ENCODE measurements at places on chromosomes 4 and X.
A peak's percentile ranks its signal among the peaks of the same experiment; 100 is the strongest.

- no peak for DNase-seq
These were observed 66.8 kb downstream of the TSC22D3 start for GRCh38 chrX:107708762-107709161.

DNA sequence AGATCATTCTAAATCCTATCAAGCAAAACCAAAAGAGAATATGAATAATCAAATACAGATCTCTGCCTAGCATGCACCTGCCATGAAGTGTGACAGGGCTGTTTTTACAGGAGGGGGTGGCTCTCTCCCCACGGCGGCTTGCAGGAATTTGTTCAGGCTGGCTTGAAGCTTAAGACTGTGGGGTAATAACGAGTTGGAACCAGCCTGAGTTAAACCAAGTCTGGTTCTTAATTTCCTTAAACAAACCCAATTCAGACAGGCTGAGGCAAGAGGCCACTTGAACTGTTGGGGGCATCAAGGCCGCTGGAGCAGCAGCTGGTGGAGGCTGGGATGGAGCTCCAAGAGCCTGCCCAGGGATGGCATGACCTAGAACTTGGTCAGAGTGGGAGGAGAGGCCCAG is 45.1 kb upstream of the LGI2 start:
- DNase-seq, result no peak

GRCh38 chr4:21882051-21882839 is 66.3 kb downstream of the KCNIP4 start:
- no peak for DNase-seq

DNA sequence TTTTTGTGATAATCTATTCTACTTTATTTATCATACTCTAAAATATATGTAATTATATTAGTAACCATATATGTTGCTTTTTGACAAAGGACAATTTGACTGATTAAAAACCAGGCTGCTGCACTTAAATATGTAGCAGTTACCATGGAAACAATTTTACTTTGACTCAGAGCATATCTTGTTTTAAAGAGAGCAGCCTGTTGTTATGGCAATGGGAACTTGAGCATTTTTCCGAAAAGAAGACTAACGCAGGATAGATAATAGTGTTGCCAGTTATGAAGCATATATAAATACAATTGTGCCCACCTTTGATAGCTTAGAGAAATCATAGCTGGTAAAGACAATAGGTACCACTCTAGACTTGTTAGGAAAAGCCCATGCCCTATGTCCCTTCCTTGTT is 283.0 kb downstream of the GASK1B start:
- no peak for DNase-seq

GRCh38 chr4:37798616-37799015 is 27.9 kb upstream of the PGM2 start:
- no peak for DNase-seq

DNA sequence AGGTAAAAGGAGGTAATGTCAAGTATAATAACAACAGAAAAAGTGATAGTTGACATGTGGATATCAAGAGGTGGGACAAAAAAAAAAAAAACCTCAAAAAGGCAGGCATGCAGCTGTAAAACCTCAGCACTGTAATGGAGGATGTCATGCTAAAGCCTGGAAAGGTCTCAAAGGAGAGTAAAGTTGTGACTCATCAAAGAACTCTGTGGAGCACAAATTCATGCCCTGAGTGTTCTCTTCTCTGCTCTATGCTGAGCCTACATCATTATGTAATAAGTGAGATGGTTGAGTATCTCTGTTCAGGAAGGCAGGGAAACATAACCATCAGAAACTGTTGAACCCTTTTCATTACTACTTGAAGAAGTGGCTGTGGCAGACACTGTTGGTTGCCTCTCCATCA is 597.8 kb downstream of the BCOR start:
- no peak for DNase-seq

GRCh38 chr4:4577359-4577875 is 35.6 kb upstream of the STX18 start:
- no peak for DNase-seq

DNA sequence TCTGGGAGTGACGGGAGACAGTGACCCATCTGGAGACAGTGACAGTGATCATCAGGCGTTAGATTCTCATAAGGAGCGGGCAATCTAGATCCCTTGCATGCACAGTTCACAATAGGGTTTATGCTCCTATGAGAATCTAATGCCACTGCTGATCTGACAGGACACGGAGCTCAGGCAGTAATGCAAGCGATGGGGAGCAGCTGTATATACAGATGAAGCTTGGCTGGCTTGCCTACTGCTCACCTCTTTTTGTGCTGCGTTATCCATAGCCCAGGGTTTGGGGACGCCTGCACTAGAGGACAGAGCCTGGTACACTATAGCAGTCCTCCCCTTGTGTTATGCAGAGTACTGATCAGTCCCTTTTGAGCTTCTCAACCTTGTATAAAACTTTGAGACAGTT is 23.5 kb downstream of the NFKB1 start:
- no peak for DNase-seq

GRCh38 chr4:150251752-150252190 is 173.5 kb downstream of the DCLK2 start:
- DNase-seq, result no peak

DNA sequence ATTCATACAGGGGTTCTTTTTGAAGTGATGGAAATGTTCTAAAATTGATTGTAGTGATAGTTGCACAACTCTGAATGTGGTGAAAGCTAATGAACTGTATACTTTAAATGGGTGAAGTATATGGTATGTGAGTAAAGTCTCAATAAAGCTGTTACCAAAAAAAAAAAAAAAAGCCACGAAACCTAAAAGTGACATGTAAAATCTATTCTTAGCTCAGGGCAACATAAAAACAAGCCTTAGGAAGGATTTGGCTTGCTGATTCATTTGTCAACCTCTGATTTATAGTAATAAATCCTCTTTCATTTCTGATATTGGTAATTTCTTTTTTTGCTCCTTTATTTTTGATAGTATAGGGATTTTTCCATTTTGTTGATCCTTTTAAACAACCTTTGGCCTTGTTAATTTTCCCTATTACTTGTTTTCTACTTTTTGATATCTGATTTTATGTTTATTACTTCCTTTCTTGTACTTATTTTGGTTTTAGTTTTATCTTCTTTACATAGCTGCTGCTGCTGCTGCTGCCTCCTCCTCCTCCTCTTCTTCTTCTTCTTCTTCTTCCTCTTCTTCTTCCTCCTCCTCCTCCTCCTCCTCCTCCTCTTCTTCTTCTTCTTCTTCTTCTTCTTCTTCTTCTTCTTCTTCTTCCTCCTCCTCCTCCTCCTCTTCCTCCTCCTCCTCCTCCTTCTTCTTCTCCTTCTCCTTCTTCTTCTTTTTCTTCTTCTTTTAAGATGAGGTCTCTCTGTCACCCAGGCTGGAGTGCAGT is 79.4 kb downstream of the ADGRG4 start:
- DNase-seq, result no peak

GRCh38 chr4:122536001-122536400 is 79.5 kb upstream of the IL2 start:
- no peak for DNase-seq

- DNase-seq, result no peak
These were observed 106.2 kb upstream of the PTCHD1 start for GRCh38 chrX:23228454-23228853.

- no peak for DNase-seq
These were observed 154.6 kb downstream of the AFAP1 start for GRCh38 chr4:7785017-7785416.

DNA sequence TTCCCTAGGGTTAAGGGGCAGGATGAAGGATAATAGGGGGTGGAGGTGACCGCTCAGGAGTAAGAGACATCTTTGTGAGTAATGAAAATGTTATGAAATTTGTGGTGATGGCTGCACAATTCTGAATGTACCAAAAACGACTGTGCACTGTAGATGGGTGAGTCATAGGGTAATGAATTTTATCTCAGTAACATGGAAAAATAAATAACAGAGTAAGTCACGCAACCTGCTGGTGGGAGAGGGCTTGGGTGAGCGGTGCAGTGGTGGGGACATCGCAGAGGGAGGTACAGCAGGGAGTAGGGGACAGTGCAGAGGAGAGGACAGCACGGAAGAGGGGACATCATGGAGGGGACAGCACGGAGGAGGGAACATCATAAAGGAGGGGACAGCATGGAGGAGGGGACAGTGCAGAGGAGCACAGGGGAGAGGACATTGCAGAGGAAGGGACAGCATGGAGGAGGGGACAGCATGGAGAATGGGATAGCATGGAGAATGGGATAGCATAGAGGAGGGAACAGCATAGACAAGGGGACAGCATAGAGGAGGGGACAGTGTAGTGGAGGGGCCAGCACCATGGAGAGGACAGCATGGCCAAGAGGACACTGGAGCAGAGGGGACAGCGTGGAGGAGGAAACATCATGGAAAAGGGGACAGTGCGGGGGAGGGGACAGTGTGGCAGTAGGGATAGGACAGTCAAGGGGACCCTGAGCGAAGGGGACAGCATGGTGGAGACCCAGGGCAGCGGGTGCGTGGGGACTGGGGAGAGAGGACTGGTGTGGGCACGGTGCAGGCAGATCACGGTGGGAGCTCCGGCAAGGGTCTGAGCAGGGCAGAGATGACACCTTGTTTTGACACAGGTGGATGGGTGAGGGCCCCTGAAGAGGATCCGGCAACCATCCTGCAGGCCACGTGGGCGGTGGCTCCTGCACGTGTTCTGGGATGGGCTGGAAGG is 68.5 kb upstream of the MXD4 start:
- DNase-seq, result no peak

DNA sequence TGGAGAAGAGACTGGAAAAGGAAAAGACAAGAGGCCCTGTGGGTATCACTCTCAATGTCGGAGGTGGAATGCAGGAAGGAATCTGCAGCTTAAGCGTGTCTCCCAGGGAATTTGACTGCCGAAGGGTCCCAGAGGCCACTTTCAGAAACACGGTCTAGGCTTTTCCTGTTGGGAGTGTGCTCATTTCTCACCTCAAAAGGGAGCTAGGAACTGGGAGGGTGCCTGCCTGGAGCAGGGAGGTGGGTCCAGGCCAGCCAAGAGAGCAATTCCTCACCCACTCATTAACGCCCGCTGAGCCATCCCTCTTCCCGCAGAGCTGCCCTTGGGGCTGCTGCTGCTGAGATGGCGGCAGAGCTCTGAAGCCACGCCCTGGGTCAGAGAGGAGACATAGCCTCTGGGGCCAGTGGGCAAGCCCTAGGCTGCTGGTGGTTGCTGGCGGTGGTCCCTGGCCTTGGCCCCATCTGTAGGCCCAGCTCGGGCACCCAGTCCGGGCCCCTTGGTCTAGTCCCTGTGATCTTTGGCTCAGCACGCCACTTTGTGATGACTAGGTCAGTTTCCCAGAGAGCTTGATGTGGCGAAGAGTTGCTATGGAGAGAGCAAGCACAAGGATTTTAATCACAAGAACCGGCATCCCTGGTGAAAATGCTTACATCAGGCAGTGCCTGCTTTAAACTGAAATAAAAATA is 4.1 kb downstream of the ZNF185 start:
- DNase-seq, result no peak

- peak; percentile 45 for DNase-seq
These were observed 15.0 kb downstream of the RGN start for GRCh38 chrX:47093248-47093647.

DNA sequence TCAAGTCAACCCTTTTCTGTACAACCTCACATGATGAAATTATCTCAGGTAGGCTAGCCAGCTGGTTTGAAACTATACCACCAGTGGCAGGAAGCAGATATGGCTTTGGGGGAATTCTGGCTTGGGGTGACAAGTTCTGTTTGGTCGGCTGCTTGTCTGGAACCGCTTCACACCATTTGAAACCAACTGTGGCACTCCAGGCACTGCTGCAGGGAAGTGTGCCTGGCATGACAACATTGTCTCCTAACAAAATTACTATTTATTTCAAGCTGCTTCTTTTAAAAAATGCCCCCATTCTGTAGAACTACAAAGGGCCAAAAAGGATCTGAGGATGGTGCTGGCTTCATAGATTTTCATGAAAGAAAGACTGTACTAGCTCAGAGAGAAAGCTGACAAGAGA is 37.1 kb upstream of the GPM6B start:
- DNase-seq, result no peak

DNA sequence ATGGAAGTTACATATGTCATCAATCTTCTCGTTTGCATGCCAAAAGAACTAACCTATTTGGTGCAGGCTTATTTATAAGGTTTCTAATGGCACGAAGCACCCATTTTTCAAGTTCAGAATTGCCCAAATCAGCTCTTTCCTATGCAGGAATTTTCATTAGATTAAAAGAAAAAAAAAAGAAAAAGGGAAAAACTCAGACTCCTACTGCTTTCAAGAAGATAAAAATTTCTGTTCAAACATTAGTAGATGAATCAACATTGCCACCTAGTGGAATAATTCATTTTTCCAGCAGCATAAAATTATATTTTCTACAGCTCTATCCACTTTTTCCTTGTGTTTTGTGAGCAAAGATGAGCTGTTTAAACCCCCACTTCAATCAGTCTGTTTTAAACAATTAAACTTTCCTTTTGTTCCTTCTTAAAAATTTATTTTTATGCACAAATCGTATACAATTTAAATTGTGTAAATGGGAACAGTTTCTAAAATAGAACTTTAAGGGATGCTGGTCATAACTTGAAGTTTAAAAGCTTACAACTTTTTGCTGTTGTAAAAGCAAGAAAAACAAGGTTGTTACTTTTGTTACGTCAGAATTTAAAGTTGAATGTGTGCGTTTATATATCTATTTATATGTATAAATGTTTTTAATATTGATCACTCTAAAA is 309.9 kb downstream of the ARAP2 start:
- peak; percentile 66 for DNase-seq

DNA sequence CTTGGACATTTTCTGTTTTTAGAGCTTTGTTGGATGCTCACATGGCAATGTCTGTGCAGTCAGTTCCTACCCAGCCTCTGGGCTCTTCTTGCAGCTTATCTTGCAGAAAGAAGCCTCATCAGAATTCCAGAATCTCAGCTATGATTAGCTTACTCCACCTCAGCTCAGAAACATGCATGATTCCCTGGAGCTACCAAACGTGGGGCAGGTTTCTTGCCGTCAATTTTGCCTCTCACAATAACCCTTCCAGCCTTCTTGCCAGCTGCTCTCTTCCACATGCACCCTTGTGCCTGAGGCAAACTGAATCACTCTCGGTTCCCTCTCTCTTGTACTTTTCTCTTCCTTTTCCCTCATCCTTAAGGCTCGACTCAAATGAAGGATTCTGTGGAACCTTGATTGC is 141.4 kb downstream of the PTTG2 start:
- DNase-seq, result no peak

- peak; percentile 5 for DNase-seq
These were observed 476.3 kb downstream of the EPHA5 start for GRCh38 chr4:65193985-65194384.

Data from NCI-H446 (cell line).